ENCODE measurements at places on chromosomes 2 and 18.

DNA sequence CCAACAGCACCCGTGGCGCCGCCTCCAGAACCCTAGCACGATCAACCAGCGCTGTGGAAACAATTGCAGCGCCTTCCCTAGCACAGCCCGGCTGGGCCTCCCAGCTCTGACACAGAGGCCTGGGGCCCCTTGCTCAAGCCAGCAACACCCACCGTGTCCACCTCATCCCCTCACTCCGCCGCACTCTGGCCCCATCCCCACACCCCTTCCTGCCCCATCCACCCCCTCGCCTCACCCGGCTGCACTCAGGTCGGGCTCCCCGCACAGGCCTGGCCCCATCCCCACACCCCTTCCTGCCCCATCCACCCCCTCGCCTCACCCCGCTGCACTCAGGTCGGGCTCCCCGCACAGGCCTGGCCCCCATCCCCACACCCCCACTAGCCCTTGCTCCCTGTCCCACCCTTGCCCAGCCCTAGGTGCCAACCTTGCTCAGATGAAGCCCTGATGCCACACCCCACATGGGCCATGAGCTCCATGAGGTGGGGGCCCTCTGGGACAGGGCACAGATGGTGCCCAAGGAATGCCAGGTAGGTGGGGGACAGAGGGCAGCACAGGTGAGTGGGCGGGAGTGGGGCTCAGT lies 28.7 kb downstream of the KIF1A start:
- no peak for DNase-seq

- no peak for DNase-seq
These were observed 559 bp downstream of the HOXD1 start for GRCh38 chr2:176188774-176189680.

GRCh38 chr2:46269544-46270273 lies 27.5 kb upstream of the EPAS1 start:
- no peak for DNase-seq

DNA sequence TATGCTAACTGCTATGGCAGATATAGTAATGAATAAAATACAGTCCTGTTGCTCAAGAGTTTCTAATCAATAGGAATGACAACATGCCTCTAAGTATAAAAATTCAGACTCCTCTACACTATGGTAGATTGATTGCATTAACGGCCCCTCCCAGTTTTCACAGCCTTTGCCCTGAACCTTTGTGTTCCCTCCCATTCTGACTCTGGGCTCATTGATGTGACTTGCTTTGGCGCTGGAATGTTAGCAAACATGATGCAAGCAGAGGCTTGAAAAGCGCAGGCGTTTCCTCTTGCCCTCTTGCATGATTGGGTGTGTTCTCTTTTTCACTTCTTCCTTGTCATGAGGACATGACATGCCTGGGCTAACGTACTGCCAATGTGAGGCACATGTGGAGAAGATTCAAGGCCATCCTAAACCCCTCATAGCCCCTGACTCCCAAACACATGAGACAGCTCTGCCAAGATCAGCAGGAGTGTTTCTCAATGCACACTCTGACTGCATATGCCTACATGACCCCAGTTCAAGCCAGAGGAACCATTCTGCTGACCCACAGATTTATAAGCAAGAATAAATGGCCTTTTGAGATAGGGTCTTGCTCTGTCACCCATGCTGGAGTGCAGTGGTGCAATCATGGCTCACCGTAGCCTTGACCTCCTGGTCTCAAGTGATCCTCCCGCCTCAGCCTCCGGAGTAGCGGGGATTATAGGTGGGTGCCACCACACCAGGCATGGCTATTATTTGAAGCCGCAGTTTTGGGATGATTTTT lies 49.7 kb upstream of the CD28 start:
- DNase-seq = no peak

DNA sequence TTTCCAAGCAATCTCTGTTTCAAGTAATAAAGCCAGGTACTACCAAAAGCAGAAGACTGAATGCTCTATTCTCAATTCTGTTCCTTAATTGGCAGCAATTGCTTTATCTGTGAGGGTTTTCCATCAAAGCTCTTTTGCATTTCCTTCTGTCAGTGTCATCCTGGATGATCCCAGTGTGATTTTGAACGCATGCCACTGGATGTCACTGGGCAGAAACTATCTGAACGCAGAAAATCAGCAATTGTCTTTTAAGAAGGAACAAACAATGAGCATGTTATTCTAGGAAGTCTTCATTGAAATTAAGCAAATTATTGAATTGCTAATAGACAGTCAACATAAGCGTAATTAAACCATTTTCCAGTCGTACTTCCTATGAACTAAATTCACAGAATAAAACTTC lies 259.0 kb upstream of the REG3G start:
- DNase-seq = no peak

All from T-helper 1 cell (primary cell).